ENCODE measurements at places on chromosomes 7 and 10.
A peak's percentile ranks its signal among the peaks of the same experiment; 100 is the strongest.

- no peak for DNase-seq
Observed at GRCh38 chr7:101553018-101553770, 75.9 kb downstream of the MYL10 start.

DNA sequence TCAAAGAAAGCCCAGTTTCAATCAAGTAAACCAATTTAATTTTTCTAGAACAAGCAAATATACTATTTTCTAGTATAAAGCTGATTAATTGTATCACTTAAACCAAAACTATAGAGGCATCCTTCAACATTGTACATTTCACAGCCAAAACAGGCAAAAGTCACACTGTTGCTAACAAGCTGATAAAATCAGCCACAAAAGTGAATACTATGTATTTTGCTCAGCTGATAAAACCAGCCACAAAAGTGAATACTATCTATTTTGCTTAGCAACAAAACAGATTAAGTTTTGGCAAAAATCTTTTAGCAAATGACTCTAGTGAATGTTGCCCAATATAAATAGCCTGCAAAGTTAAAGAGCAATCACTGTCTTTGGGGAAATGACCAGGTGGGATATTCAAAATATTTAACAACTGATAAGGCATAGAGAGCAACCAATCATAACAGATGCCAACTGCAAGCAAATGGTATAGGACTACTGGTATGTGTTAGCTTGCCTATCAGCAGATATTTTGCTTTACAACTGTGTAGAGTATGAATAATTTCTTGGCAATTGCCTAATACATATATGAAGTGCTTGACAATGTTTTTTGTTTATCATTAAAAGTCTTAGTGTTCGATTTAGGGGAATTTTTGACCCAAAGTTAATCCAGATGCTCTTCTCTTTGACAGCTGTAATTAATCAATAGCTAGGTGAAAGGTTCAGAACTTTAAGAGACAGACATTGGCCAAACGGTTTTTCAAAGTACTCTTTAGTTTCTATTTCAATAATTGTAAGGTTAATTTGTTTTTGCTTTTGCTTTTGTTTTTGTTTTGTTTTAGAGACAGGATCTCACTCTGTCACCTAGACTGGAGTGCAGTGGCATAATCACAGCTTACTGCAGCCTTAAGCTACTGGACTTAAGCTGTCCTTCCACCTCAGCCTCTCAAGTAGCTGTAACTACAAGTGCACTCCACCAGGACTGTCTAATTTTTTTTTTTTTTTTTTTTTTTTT, 44.4 kb upstream of the SP4 start:
- DNase-seq, result no peak

- no peak for DNase-seq
Observed at GRCh38 chr10:111634191-111634590, 549.4 kb downstream of the GPAM start.

- no peak for DNase-seq
Observed at GRCh38 chr7:81777697-81778096, 7.8 kb upstream of the HGF start.

GRCh38 chr7:11232462-11232861, 258.8 kb downstream of the PHF14 start:
- DNase-seq, result no peak

DNA sequence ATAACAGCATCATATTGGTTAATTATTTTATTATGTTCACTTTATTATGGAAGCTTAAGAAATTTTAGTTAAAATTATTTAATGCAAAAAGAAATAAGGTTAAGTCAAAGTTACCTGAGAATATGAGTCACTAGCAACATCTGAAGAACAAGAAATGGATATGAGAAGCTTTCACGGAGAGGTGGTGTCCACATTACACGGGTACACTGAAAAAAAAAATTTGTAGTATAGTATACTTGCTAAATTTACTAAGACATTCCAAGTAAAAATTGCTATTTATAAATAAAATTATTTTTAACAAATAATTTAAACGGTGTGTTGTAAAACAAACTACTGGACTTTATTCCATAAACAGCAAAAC, 63.9 kb downstream of the DPY19L1 start:
- no peak for DNase-seq

DNA sequence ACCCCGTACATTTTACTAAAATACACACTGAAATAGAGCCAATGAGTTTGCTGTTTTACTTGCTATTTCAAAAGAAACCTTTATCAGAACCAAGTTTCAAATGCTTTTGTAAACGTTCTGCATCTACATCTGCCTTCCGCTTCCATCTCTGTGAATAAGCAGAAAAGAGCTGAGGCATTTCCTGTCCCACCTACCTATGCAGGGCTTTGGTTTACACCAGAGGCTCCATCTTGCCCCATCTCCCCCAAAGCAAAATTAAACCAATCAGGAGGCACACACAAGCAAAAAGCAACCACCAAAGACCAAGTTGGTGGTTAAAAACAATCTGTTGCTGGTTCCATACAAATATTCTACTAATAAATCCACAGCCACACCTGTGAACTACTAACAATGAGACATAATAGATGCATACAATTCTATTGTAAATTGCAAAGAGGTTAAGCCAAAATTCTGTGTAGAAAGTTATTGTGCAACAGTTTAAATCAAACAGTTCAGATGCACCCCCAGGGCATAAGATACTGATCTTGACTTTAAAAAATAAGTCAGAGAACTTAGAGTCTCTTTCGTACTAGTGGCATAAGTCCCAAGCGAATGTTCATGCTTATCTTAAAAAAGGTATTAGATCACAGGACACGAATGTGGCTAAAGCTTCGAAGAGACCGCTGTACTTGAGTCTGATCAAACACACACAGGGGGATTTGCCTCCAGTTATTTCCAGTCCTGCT, 83.9 kb downstream of the FGFR2 start:
- DNase-seq, result no peak

GRCh38 chr10:119414081-119414611, 128.4 kb downstream of the RGS10 start:
- no peak for DNase-seq

GRCh38 chr10:10956681-10957542, 60.8 kb upstream of the CELF2 start:
- DNase-seq, result no peak

- DNase-seq, result no peak
Observed at GRCh38 chr7:134750083-134751062, 29.1 kb upstream of the CALD1 start.

DNA sequence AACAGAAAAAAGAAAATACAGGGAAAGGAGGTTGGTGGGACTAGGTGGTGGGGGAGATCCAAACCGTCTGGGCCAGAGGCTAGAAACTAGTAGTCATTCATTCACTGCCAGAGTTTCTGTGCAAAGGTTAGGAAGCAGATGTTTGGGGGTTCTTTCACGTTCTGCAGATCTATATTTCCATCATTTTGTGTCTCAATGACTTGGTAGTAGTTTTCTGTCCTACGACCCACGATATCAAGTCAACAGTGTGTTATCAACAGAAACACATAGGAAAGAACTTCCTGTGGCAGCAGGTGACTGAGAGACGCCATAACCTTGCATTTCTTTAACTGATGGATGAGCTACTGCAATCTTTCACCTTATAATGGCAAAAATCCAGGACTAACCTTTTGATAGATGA, 1.8 kb downstream of the CEP55 start:
- no peak for DNase-seq

- DNase-seq, result no peak
Observed at GRCh38 chr7:28038175-28038797, 142.3 kb downstream of the JAZF1 start.

- no peak for DNase-seq
Observed at GRCh38 chr7:20777377-20778062, 9.2 kb downstream of the SP8 start.

- DNase-seq, result no peak
Observed at GRCh38 chr10:73537288-73537687, 41.5 kb upstream of the PPP3CB start.

- DNase-seq, result no peak
Observed at GRCh38 chr10:70916241-70916640, 27.9 kb upstream of the PCBD1 start.

DNA sequence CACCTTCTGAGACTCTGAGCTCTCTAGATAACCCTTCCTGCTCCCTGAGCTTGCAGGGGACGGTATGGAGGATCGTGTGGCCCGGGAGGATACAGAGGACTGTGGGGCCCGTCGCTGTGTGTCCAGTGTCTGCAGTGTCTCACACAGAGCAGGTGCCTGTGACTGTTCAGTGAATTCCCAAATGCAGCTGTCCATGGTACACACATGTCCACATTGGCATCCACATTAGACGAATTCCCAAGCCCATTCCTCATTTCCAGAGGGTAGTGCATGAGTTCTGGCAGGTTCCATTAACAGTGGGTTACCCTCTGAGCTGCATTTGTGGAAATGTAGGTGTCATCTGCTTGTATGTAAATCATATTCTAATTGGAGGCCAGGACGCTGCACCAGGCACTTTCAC, 39.5 kb downstream of the WDFY4 start:
- no peak for DNase-seq

DNA sequence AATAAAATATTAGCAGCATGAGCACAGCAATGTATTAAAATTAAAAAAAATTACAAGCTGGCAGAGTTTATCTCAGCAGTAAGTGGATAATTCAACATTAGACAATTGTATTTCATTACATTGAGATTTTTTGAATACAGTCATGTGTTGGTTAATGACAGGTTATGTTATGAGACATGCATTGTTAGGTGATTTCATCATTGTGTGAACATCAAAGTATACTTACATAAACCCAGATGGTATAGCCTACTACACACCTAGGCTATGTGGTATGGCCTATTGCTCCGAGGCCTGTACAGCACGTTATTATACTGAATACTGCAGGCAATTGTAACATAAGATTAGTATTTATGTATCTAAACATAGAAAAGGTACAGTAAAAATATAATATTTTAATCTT, 29.7 kb downstream of the CCDC6 start:
- no peak for DNase-seq

- no peak for DNase-seq
Observed at GRCh38 chr10:7958442-7958841, 96.0 kb upstream of the GATA3 start.

- DNase-seq, result no peak
Observed at GRCh38 chr10:676178-676577, 13.3 kb downstream of the DIP2C start.

- no peak for DNase-seq
Observed at GRCh38 chr10:62082729-62083411, 181.4 kb downstream of the ARID5B start.

DNA sequence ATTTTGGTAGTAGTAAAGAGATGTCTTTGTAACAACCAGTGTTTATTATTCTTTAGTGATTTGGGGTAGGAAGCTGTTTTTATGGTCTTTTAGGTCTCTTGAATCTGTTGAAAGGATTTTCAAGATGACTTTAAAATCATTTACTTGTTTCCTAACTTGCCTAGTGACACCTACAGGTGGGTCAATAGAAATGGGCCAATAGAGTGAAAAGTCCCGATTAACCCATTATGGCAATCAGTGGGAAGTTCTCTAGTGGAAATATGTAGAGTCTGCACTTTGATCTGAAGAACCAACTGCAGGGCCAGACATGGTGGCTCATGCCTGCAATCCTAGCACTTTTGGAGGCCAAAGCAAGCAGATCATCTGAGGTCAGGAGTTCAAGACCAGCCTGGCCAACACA, 374.7 kb upstream of the BMPER start:
- DNase-seq, result no peak

GRCh38 chr7:149690688-149691446, 82.5 kb downstream of the ZNF467 start:
- no peak for DNase-seq

- DNase-seq, result no peak
Observed at GRCh38 chr10:131858118-131858515, 42.7 kb upstream of the PPP2R2D start.

DNA sequence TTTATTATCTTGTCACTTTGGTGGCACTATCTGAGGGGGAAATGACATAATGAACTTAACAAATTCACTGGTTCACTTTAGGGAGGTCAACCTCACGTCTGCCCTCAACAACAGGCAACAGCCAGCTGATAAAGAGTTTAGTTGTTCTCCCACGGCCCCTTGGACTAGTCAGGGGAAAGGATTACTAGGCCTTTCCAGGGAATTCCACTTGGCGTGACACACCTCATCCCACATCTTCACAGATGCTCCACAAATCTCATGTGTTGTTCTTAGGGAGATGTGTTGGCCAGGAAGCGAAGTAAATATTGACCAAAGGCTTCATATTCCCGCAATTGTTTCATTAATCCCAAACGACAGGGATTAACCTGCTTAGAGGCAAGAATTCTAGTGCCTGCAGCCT, 183.5 kb upstream of the CDCA7L start:
- DNase-seq, result no peak

DNA sequence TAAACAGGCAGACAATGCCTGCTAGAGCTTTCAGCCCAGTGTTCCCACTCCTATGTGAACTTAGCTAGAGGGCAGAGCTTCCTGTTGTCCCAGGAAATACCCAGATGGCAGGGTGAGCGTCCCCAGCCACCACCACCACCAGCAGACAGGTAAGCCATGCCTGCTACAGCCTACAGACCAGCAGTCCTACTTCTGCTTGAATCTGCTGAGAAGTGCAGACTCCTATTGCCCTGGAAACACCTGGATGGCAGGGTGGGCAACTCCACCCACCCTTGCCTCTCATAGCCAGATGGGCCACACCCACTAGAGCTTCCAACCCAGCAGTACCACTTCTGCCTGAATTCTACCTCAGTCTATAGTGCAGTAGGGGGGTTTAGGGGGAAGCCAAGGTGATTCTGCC, 64.4 kb downstream of the FBXL13 start:
- DNase-seq, result no peak

DNA sequence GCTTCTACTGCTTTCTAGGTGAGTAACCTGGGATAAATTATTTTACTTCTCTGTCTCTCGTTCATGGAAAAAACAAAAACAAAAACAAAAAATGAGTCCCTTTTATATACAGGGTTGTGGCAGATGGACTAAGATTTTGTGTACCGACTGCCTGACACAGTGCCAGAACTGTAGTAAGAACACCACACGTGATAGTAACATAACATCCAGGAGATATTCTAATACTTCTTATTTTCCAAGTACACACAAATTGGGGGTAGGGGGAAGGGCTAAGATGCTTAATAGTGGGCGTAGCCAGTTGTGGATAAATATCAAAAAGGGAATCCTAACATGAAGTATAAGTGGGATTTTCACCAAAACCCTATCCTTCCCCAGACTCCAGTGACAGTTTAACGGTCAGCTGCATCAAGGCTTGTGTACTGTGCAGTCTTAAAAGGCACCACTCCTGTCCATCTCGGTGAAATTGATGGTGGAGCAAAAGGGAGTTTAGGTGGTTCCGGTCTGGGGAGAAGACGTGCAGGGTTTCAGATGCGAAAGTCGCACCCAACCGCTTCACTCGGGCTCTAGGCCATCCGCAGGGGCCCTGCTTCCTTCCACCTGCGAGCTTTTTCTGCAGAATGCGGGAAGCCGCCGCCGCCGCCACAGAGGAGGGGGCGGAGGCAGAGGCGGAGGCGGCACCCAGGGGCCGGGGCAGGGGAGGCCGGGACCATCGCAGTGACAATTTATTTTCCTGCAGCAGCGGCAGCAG, at the start of gene STAMBPL1:
TSS of gene STAMBPL1 (plus strand) at position 712 of the 748 bp plus-strand sequence. CDS start 21,464 bp downstream, outside the sequence.
- DNase-seq, result peak; percentile 7

DNA sequence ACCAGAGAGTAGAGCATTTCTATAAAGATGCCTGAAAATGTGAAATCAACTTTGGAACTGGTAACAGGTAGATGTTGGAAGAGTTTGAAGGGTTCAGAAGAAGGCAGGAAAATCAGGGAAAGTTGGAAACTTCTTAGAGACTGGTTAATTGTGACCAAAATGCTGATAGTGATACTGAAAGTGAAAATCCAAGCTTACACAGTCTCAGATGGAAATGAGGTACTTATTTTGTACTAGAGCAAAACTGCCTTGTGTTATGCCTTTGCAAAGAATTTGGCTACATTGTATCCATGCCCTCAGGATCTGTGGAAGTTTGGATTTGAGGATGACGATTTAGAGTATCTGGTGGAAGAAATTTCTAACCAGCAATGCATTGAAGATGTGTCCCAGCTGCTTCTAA, 430.6 kb upstream of the KCND2 start:
- DNase-seq, result no peak
